ENCODE measurements at places on chromosomes 11 and 22.

GRCh38 chr11:35802672-35803071 is 140.1 kb downstream of the TRIM44 start:
- DNase-seq: no peak

- DNase-seq: no peak
These were observed 987 bp upstream of the GRIK4 start for GRCh38 chr11:120510406-120511115.

GRCh38 chr11:45848654-45849081 is 1.4 kb downstream of the CRY2 start:
- DNase-seq: no peak

GRCh38 chr11:10623797-10624761 is 55.6 kb upstream of the LYVE1 start:
- DNase-seq: peak; percentile 47

GRCh38 chr11:115682101-115682500 is 177.9 kb upstream of the CADM1 start:
- peak; percentile 87 for DNase-seq

DNA sequence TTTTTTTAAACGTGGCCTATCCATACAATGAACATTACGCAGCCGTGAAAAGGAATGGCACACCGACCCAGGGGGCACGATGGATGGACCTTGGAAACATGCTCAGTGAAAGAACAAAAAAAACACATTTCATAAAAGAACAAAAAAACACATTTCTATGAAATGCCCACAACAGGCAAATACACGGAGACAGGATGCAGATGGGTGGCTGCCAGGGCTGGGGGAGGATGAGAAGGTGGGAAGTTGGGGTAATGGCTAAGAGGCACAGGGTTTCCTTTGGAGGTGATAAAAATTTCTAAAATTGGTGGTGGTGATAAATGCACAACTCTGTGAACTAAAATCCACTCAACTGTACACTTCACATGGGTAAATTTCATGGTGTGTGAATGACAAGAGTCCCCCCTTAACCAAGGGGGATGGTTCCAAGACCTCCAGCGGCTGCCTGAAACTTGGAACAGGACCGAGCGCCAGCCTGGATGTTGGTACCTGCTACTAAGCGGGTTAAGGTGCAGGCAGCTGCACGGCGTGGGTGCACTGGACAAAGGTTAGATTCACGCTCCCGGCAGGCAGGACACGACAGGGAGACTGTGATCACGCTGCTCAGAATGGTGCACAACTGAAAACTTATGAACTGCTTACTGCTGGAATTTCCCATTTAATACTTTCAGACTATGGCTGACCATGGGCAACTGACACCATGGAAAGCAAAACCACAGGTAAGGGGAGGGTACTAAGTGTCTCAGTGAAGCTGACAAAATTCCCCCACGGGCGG is 16.5 kb downstream of the BRD1 start:
- DNase-seq: no peak

GRCh38 chr22:17401728-17402127 is 32.5 kb downstream of the CECR2 start:
- no peak for DNase-seq
